Neural crest cell (in vitro differentiated cells): ENCODE measurements at places on chromosomes 2 and 18. TPM values are rescaled to one million over a fixed set of nuclear protein-coding genes. Genes with fewer than 3 reads are reported as not detected.

The ACADL gene
- 0.35 TPM in 1 of 2 replicates, not detected in the other for total RNA-seq

DNA sequence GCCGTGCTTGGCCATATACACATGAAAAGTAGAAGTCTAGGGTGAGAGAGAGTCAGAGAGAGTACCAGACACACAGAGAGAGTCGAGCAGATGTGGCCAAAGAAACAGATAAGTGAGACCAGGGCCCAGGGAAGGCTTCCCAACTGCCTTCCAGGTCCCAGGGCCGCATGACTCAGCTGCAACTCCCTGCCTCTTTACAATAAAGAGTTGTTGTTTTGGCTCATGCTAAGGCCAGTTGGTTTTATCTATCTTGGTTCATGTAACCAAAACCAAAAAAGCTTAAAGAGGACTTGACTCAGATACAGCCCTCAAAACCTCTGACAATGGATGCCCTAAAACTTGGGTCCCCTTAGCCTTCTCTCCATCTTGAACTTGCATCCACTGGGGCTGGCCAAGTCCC lies 36.9 kb downstream of the REEP1 start:
- no peak for DNase-seq

- no peak for DNase-seq
Observed at GRCh38 chr2:167398873-167399272, 510.6 kb downstream of the XIRP2 start.

DNA sequence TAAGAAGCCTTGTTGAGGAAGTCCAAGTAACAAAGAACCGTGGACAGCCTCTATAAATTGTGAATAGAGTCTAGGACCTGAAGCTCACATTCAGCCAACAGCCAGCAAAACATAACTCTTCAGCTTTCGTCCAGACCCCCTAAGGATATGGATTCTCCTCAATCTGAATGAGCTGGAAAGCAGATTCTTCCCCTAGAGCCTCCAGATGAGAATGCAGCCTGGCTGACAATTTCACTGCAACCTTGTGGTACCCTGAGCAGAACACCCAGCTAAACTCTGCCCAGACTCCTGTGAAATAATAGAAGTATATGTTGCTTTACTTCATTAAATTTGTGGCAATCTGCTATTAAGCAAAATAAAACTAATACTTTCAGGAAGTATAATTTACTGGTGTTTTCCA lies 483.5 kb upstream of the SLC8A1 start:
- no peak for DNase-seq

DNA sequence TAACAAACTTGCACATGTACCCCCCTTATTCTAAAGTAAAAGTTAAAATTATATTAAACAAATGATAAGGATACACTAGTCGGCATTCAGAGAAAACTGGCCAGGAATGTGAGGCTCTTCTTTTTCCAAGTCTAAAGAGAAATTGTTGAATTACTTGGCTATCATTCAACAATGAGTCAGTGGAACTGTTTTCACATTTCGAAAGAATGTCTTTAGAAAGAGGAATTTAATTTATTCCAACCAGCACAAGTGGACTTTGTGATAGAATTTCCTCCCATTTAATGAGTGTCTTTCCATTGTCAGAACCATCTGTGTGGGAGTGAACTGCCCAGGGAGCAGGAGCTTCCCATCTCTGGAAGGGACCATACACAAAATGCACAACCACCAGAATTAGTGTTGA lies 792.2 kb downstream of the EPHA4 start:
- no peak for DNase-seq

The UGT1A3 gene
- total RNA-seq: not detected in 2 replicates

The ERICH2 gene
- total RNA-seq: not detected in 2 replicates

DNA sequence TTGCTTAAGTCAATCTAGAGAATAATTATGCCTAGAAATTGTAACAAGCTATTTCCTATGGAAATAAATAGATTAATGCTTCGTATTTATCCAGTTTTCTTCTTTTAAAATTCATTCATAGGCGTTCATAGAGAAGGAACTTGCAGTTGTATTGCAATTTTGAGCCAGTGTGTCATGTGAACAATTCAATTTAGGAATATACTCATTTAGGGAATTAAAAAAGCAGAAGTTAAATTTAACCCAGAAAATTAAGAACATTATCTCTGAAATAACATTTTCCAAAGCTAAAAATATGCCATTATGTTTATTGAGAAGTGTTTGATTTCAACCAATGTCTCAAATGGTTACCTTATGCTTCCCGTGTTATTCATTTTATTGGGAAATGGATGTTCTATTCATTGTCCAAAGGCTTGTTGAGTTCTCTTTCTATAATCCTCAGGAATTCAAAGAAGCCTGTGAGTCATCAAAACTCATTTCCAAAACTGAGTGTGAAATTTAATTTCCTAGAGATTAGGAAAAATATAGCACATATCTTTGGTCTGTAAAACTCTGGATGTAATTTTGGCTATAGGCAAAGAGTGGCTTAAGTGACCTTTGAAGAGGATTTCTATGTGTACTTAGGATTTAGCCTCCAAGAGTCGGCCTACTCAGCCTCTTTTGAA lies 99.7 kb downstream of the SLC8A1 start:
- no peak for DNase-seq

The ZAP70 gene
- 2.4 and 2.8 TPM in 2 replicates for total RNA-seq

DNA sequence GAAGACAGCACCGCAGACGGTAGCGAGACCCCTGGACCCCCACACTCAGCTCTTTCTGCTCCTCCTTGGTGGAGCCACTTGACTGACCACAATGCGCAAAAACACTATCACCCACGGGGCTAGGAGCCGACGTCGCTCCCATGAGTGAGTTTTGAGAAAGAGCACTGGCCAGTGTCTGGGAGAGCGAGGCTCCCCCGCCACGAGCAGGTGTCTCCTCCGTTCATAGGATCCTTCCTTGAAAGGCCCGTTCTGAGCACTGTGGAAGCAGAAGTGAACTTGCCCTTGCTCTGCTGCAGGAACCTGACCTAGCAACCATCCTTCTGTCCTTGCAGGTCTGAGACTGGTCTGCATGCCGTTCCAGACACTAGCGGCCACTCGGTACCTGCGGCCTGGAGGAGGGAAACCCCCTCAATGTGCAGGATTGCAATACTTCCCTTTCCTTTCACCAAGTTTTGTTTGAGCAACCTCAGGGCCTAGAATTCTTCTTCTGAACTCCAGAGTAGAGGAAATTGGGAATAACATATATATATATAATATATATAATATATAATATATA lies 12.9 kb upstream of the ZNF516 start:
- no peak for DNase-seq

DNA sequence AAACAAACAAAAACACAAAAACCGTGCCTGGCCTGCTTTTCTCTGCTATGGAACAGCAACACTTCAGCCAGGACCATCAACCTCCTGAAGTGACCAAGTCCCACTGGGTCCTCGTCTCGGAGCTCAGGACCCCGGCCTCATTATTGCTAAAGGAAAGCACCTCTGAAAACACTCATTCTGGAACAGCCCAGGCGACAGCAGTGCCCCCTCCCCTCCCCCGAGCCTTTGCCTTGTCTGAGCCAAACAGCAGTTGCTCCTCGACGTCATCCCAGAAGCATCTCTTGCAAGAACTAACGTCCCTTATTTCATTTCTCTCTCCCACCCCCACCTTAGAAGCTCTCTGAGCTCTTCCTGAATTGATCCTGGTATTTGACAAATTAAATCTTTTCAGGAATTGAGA lies 27.4 kb downstream of the APCDD1 start:
- no peak for DNase-seq

The PIAS2 gene
- 38.2 and 42.2 TPM in 2 replicates for total RNA-seq

- no peak for DNase-seq
Observed at GRCh38 chr2:216578325-216578724, 54.9 kb upstream of the IGFBP2 start.

DNA sequence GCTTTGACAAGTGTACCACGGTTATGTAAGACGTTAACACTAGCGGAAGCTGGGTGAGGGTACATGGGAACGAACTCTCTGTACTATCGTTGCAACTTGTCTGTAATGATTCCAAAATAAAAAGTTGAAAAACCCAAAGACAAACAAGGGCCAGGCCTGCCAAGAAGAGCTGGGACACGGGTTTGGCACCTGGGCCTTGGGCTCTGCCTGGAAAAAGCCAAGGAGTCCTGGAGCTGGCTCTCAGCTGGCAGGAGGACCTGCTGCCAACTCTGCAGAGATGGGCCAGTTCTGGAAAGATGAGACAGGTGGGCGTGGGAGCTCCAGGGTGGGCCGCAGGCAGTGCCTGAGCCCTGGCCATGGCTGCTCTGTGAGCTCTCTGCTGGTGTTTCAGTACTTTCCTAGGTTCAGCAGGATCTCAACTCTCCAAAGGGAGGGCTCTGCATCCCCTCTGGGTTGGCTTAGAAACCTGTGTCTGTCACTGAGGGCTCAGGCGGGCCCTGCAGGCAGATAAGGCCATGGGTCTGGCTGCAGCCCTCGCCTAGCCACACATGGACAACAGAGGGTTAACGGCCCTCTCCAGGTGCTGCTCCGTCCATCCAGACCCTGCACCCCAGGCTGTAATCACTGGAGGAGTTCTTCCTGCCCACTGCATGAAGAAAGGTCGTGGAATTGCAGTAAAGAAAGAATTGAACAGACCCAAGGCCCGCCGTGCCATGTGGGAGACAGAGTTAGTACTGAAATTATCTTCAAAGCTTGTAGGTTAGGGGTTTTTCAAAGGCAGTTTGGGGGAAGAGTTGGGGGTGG lies 89.9 kb downstream of the RHOB start:
- no peak for DNase-seq

The LONRF2 gene
- 5.0 and 5.2 TPM in 2 replicates for total RNA-seq

The WDR43 gene
- 66.7 and 70.6 TPM in 2 replicates for total RNA-seq

DNA sequence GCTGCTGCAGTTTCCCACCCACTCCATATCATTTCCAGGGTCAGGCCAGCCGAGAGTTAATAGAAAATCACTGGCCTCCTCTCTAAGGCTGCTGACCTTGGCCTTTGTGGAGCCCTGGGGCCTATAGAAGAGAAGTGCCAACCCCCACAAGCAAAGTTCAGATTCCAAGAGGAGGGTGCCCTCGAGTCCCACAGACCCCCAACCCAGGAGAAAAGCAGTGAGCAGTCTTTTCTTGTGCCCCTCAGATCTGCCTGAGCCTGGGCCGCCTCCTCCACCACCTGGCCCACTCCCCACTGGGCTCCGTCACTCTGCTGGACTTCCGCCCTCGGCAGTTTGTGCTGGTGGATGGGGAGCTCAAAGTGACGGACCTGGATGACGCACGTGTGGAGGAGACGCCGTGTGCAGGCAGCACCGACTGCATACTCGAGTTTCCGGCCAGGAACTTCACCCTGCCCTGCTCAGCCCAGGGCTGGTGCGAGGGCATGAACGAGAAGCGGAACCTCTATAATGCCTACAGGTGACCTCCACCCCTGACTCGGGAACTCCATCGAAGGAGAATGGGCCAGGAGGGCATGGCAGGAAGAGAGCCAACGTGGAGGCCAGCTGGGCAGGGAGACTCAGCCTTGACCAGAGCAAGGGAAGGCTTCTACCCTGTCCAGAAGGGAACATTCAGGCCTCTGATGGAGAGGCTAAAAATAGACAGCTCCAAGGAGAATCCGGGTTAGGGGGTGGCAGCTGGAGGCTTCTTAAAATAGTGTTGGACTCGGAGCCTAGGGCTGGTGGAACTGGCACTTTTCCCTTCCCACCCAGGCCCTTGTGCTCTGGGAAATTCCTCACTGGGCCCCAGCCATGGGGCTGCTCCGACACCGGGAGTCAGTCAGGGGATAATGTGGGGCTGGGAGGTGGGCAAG lies 6.2 kb downstream of the PKDCC start:
- no peak for DNase-seq

The INHA gene
- total RNA-seq: 0.50 TPM in 1 of 2 replicates, not detected in the other

- DNase-seq: no peak
Observed at GRCh38 chr2:230124757-230125431, 56.2 kb upstream of the SLC16A14 start.

DNA sequence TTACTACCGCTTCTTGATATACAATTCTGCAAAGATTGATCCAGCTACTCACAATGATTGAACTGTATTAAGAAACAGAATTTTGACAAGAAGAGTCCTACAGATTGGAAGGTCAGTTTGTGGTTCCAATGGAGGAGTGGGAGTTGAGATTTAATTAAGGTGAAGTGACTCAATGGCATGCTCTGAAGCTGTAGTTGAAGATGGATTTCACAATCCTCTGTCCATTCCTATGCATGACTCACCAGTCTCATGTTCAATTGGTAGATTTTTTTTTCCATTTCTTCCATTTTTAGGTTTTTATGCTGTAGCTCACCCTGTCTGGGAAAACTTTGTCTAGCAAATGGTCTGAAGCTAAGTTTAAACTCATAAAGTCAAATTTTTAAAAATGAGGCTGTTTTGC lies 83.3 kb downstream of the DPP4 start:
- no peak for DNase-seq

DNA sequence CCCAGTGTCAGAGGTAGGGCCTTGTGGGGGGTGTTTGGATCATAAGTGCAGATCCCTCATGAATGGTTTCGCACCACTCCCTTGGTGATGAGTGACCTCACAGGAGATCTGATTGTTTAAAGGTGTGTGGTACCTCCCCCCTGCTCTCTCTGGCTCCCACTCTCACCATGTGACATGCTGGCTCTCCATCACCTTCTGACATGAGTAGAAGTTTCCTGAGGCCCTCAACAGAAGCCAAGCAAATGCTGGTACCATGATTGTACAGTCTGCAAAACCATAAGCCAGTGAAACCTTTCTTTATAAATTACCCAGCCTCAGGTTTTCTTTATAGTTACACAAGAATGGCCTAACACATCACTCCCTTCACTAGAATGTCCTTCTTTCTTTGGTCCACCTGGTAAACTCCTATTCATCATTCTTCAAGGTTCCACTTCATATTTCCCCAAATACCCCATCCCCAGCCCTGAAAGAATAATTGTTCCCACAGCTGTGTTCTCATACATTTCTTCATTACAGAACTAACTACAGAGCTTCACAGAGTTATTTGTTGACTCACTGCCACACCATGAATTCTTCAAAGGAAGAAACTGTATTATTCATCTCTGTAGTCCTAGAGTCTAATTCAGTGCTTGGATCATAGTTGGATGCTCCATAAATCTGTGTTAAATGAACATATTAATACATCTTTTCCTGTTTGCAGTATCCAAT lies 81.2 kb upstream of the STK17B start:
- DNase-seq: no peak

DNA sequence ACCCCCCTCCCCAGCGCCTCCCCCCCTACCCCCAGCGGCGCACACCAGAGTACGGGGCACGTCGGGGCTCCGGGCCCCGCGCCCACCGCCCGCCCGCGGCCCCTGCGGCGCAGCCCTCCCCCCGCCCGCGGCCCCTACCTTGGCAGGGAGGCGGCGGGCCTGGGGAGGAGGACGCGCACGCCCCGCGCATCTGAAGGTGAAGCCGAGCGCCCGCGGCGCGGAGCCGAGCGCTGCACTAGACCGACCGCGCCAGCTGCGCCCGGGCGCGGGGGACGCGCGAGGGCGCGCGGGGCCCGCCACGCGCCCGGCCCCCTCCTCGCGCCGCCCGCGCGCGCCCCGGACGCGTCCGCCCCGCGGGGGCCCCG lies at the start of gene ZNF516:
ZNF516 (minus strand) TSS at position 237 of the 365 bp plus-strand sequence. CDS start 52,188 bp downstream, outside the sequence.
- DNase-seq: peak; percentile 40

DNA sequence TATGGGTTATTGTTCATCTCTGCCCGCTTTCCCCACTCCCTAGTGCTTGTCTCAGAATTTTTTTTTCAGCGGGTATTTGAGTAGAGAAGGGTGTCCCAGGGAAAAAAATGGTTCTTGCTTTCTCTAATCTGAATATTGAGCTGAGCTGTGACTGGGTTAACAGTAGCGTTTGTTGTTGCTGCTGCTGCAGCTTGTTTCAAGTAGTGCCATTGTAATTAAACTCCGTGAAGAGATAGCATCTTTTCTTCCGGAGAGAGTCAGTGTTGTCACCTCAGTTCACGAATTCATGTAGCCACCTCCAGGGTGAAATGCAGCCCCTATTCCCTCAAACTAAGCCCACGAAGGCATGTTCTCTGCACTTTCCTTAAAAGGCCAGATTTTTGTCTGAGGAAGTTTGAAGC lies 1.5 kb upstream of the AAK1 start:
- DNase-seq: no peak

The MGAT4A gene
- 11.5 and 12.2 TPM in 2 replicates for total RNA-seq

- no peak for DNase-seq
Observed at GRCh38 chr2:46118656-46119371, 178.4 kb upstream of the EPAS1 start.
